ENCODE measurements at places on chromosomes 3 and 15.

DNA sequence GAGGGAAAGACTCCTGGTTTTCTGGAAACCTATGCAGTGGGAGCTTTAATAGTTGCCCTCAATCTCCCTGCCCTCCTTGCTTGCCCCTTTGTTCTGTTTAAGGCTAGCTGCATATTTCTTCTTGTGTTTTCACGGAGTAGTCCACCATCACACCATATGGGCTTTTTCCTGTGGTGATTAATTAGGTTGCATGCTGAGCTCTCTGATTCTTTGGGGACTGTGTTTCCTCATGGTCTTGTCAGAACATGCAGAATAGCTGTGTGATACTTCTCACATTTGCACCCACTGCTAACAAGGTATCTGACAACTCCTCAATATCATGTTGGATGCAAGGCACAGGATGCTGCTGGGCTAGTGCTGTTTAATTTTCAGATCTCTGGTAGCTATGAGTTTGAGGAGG lies 139.6 kb downstream of the PTPRG start:
- DNase-seq: peak; percentile 11

GRCh38 chr3:49456466-49456865 lies 13.6 kb upstream of the DAG1 start:
- no peak for DNase-seq

GRCh38 chr3:86995537-86995936 lies 4.6 kb upstream of the VGLL3 start:
- DNase-seq: no peak

DNA sequence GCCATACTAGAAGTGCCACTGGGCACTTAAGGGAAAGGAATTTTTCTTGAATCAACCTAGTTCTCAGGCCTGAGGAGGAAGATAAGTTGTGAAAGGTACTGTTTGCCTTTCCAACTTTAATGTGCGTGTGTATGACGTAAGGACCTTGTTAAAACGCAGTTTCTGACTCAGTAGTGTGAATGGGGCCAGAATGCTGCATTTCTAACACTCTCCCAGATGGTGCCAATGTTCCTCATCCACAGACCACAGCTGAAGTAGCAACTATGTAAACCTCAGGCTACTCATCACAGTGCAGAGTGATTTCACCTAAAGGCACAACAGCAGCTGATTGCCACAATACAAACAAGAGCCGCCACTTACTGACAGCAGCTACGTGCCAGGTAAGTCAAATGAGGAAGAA lies 103.6 kb downstream of the OTOL1 start:
- DNase-seq: peak; percentile 31

DNA sequence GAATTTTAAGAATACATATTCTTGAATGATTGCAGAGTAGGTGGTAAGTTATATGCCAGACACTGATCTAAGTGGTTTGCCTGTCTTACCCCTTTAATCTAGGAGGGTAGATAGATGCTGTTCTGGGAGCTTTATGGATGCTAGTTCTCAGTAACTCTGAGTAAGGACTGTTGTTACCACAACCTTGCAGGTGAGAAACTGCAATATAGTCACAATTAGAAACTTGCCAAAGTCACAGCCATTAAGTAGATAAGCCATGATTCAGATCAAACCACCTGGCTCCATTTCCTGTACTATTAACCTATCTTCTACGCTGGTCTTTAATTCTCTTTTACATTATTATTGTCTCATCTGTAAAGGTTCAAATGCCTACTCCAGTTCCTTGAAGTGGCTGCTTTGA lies 46.8 kb downstream of the UBE2E2 start:
- no peak for DNase-seq

- no peak for DNase-seq
Measured at GRCh38 chr3:20327889-20328288, 141.9 kb upstream of the SGO1 start.

- DNase-seq: no peak
Measured at GRCh38 chr3:15703346-15703745, 94.4 kb downstream of the ANKRD28 start.

DNA sequence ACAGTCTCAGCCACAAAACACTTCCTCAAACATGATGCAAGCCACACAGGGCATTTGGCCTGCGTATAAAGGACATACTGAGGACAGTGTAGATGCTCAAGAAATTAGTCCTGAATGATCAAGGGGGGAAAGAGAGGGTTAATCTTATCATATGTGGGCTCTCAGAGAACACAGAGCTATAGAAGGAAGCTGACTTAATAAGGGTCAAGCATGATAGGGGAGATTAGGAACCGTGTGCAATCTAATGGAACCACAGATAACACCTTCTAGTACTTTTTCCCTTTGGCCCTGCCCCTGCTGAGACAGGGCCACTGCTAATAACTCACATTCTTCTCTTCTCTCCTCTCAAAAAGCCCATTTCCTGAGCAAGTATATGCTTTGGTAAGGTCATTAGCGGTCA lies 114.1 kb upstream of the ADAMTS9 start:
- no peak for DNase-seq

DNA sequence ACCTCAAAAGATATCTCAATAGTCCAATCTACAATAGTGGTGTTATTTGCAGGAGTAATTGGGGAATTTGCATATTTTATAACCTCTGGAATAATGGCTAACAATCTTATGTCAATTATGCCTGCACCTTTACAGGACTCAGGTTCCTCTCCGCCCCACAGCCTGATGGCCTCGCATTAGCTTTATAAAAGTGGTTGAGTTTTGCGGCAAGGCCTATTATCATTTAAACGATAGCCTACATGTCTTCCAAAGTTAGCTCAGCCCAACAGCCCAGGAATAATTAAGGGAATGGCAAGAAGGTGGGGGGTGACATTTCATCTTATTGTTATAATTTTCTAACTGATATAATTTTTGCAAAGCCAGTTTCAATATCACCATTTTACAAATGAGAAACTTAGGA lies 97.3 kb downstream of the RTP4 start:
- DNase-seq: no peak

GRCh38 chr3:184656829-184657681 lies 54.8 kb downstream of the MAGEF1 start:
- DNase-seq: no peak

DNA sequence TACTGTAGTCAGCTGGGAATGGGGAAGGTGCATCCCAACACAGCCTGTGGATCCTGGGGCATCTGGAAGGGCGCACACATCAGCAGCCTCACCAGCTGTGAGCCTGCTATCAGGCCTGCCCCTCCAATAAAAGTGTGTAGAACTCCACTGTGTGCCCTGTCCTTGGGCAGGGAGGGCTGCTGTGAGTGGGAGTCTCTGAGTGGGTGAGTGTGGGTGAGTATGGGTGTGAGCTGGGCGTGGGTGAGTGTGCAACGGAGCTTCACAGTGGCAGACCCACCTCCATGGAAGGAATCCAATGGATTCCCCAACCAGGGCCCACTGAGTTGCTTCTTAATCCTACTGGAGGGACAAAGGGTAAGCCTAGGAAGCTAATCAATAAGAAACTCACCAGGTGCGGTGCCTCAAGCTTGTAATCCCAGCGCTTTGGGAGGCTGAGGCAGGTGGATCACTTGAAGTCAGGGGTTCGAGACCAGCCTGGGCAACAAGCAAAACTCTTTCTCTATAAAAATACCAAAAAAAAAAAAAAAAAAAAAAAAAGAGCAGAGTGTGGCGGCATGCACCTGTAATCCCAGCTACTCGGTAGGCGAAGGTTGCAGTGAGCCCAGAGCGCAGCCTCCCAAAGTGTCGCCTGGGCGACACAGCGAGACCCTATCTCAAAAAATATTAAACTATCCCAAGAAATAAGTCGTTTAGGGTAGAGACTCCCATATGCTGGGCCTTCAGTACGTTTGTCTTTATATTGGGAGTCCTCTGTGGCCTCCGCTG lies 555 bp upstream of the RCCD1 start:
- no peak for DNase-seq

DNA sequence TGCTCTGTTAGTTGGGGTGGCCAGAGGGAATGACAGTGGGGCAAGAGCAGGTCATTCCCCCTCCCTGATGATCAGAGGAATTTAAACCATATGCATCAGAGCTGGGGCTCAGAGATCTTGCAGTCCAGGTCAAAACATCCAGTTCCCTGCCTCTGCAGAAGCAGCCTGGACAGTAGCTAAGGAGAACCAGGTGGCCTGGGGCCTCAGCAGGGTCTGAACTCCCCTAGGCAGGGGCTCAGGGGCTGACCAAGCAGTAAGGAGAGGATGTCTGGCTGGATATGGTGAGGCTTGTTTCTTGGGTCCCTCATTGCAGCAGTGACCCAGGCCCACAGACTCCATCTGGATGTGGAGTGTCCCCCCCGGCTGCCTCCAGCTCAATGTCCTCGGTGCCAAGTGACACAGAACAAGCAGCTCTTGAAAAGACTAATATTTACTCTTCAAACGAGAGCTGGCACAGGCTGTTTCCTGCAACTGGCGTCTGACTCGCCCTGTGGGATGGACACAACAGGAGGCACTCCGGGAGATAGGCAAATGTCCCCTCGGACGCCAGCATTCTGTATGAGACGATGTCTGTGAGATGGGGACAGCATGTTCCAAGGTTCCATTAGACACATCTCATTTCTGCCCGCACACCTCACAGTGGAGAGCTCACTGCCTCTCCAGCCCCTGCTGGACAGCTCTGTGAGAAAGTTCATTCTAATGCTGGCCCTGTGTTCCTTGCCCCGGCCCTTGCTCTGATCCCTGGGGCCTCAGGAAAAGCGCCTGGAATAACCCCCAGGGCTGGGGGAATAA lies 37.1 kb downstream of the SEC22C start:
- peak; percentile 24 for DNase-seq

GRCh38 chr3:12401208-12401607 lies 83.1 kb upstream of the TSEN2 start:
- no peak for DNase-seq

DNA sequence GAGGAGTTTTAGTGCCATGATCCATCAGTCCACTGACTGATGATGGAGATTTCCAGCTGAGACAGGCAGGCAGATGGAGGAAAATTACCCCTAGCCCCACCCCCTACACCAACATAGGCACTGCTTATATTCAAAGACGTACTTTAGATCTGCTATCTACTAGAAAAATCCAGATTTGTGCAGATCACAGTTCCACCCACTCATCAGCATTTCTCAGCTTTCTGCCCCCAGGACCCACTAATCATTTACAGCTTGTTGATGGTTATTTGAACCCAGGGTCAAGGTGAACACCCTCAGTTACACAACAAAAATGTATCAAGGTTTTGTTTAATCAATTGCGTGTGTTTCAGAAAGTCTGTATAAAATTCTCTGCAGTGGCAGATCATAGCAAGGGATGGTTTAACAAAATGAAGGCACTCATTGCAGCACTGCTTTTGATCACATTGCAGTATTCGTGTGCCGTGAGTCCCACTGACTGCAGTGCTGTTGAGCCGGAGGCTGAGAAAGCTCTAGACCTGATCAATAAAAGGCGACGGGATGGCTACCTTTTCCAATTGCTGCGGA lies at the start of gene HRG:
Gene HRG, plus strand, starts transcription at position 390 of the 564 bp plus-strand sequence. Its CDS starts 18 bp downstream, at position 408.
- DNase-seq: no peak

DNA sequence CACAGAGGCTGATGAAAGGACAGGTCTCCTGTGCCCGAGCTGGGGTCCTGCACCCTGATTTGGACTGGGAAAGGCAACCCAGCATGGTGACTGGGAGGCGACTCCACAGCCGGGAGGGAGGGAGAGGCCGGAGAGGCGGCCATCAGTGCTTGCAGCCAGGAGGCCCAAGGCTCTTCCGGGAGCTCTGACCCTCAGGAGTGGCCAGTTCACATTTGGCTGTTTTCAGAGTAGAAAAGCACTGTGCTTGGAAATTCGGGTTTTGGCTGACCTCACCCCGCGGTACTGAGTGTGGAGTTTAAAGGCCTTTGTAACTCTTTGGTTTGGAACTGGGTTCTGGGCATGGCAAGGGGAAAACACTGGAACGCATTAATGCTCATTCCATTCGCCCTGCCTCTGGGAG lies 31.9 kb downstream of the SMAD6 start:
- no peak for DNase-seq

GRCh38 chr15:51837792-51838251 lies 8.4 kb downstream of the TMOD3 start:
- DNase-seq: no peak

DNA sequence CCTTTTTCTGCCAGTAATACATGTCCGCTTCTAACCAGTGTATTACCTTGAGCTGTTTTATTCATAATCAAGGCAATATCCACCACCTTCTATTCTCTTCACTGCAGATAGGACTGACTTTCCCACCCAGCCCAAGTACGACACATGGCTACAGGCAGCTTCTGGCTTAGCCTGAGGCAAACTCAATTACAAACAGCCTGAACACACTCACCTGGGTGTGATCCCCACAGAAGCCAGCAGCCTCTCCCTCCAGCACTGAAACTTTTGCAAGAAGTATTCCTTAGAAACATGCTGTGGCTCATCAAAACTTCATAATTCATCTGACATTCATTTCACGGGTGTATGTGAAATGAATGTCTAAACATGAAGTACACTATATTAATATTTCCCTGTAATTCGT lies 13.5 kb upstream of the KCNMB3 start:
- no peak for DNase-seq

GRCh38 chr3:76203578-76203977 lies 418.2 kb upstream of the ZNF717 start:
- no peak for DNase-seq

- no peak for DNase-seq
Measured at GRCh38 chr3:135753506-135753905, 212.0 kb upstream of the PPP2R3A start.

DNA sequence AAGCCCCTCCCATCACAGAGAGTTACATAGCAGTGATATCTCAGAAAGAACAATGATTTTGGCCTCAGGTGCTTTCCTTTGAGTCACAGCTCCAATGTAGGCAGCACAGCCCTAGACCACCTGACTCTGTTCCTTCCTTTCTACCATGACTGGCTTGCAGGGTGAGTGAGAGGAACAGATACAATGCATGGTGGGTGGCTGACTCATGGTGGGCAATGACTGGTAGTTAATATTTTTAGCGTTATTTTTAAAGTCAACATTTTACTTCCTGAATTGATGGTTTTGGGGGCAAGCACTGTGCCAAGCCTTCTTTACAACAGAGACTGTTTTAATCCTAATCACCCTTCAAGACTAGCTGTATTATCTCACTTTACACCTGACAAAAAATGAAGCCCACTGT lies 32.8 kb upstream of the ST3GAL6 start:
- DNase-seq: no peak

DNA sequence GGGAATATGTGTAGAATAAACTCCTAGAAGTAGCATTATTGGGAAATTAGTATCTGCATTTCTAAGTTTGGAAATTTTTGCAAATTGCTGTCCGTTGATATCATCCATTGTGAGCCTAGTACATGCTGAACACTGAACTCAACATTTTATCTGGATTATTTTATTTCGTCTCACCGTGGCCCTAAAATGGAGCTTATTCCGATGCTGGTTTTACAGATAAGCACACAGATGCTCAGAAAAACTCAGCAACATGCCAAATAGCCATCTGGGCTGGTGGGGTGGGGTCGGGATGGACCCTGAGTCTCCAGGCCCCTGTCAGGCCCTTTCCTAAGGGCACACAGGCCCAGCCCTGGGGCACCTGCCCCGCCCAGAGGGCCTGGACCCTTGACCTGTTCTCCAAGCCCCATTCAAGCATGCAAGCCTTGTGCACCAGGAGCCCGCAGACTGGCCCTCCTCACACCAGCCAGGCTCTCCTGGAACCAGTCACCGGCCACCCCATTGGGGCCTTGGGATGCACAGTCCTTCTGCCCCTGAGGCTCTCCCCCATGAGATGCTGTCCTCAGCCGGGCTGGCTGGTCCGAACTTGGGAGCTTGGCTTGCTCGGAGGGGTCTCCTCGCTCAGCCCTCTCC lies 20.7 kb upstream of the KLF13 start:
- no peak for DNase-seq

All from NCI-H748 treated with DMSO at 0.1 percent for 48 hours (cell line).